ENCODE measurements at places on chromosomes 11 and 22. TPM values are rescaled to one million over a fixed set of nuclear protein-coding genes. Genes with fewer than 3 reads are reported as not detected.

GRCh38 chr22:32476281-32477195 is 1.9 kb downstream of the FBXO7 start:
- peak overlapping the region; percentile 83 for H3K27ac ChIP-seq
- H3K4me1 ChIP-seq, result peaks cover 35% of the 10 kb centered on the region
- H3K27me3 ChIP-seq, result no peaks in the 10 kb centered on the region
- peaks cover 13% of the 10 kb centered on the region for H3K36me3 ChIP-seq
- DNase-seq, result no peak
- H3K4me3 ChIP-seq, result peak overlapping the region; percentile 94

DNA sequence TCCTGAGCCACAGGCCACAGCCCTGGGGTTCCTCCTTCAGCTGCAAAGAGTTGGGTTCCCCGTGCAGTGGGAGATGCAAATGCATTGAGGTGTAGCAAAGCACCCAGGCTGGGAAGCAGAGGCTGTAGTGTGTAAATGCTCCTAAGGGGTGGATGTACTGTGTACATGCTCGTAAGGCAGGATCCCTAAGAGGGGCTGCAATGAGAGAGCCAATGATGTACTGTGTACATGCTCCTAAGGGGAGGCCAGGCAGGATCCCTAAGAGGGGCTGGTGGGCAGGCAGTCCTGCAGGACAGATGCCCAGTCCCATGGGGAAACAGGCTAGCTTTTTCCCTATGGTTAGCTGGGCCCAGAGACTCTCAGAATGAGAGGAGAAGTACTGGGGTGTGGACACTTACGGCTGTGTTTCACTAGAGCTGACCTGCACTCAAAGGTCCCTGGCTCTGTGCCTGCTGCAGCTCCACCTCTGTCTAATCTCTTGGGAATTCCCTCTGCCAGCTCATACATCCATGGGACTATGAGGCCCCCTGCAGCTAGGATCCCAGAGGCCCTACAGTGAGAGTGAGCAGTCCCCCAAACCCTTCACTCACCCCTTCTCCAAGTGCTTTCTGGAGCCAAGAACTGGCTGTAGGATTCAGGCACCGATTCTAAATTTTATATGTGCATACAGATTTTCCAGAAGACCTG is 261.9 kb upstream of the LUZP2 start:
- H3K4me1 ChIP-seq, result no peaks in the 10 kb centered on the region
- no peak overlapping the region for H3K27ac ChIP-seq
- no peak for DNase-seq
- no peaks in the 10 kb centered on the region for H3K36me3 ChIP-seq
- no peak overlapping the region for H3K4me3 ChIP-seq
- no peaks in the 10 kb centered on the region for H3K27me3 ChIP-seq

FJX1 gene
- 0.08 TPM for total RNA-seq

- no peak overlapping the region for H3K4me3 ChIP-seq
- no peak overlapping the region for H3K27ac ChIP-seq
- peaks cover 9% of the 10 kb centered on the region for H3K36me3 ChIP-seq
- no peaks in the 10 kb centered on the region for H3K27me3 ChIP-seq
- peaks cover 34% of the 10 kb centered on the region for H3K4me1 ChIP-seq
- no peak for DNase-seq
Observed at GRCh38 chr11:82995754-82996398, 75.8 kb downstream of the RAB30 start.

- H3K27ac ChIP-seq, result no peak overlapping the region
- DNase-seq, result peak; percentile 20
- no peaks in the 10 kb centered on the region for H3K27me3 ChIP-seq
- H3K36me3 ChIP-seq, result peaks cover 34% of the 10 kb centered on the region
- no peak overlapping the region for H3K4me3 ChIP-seq
- peaks cover 27% of the 10 kb centered on the region for H3K4me1 ChIP-seq
Observed at GRCh38 chr22:32482708-32483107, 8.1 kb downstream of the FBXO7 start.

DNA sequence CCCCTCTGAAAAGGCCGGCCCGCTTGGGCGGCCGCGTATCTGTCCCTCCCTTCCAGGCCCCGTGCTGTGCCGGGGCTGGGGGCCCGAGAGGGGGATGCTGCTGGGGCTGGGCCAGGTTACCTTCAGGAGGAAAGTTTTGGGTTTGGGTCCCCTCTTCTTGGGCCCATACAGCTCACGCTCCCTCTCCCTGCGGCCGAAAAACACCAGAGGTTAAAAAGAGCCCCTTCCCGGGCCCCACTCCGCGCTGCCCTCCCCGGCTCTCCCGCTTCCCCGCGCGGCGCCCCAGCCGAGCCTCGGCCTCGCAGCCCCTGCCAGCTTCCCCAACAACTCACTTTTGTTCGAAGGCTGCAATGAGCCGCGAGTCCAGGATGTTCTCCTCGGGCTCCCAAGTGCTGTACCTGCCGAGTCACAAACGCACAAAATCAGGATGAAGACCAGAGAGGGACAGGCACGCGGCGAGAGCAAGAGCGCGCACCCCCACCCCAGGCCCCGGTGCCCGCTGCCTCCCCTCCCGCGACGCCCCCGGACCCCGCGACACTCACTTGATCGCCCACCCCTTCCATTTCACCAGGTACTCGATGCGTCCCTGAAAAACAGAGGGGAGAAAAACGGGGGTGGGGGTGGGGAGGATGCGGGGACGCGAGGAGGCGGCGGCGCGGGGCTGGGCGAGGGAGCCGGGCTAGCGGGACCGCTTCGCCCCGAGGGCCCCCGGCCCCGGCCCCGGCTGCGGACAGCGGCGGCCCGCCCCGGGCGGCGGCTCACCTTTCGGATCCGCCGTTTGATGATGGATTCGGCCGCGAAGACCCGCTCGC is 450 bp downstream of the CBX6 start:
- peaks cover 53% of the 10 kb centered on the region for H3K4me1 ChIP-seq
- peak overlapping the region; percentile 83 for H3K27ac ChIP-seq

- DNase-seq, result no peak
- no peaks in the 10 kb centered on the region for H3K27me3 ChIP-seq
- no peak overlapping the region for H3K27ac ChIP-seq
- H3K4me3 ChIP-seq, result no peak overlapping the region
Observed at GRCh38 chr11:130465263-130465662, 16.8 kb downstream of the ADAMTS15 start.

DNA sequence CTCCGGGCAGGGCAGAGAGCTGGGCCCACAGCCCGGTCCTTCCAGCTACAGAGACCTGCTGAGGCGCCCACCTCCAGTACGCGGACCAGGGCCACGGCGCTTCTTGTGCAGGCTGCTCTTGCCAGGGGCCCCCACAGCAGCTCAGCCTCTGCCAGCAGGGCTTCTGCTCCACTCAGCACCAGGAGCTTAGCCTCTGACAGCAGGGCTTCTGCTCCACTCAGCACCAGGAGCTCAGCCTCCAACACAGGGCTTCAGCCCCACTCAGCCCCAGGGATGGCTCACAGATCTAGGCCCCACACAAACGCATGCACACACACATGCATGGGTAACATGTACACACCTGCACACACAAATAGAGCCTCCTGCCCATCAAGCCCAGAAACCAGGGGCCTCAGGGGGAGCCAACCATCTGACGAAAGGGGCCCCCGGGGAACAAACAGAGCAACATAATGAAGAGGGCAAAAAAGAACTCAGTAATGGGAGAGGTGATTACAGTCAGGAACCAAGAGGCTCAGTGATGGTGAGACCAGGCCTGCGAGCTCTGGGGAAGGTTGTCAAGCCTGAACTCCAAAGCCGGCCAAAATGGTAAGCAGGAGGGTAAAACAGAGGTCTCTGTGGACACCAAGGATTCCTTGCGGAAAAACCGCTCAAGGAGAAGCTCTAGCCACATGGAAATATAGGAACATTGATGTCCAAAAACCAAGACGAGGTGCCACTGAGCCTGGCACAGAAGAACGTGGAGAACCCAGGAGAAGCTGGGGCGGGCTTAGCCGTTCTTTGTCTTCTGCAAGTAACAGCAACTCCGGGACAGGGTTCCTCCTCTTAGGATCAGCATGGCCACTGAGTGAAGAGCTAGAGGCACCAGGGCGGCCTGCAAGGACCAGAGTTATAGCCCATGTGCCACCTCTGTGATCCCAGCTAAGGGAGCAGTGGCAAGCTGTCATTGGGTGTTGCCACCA is 46.5 kb downstream of the GNB1L start:
- H3K27me3 ChIP-seq, result no peaks in the 10 kb centered on the region
- H3K27ac ChIP-seq, result no peak overlapping the region
- no peak overlapping the region for H3K4me3 ChIP-seq
